Psoas muscle (tissue), 8 donors: ENCODE measurements at places on chromosomes 2 and 18. TPM values are rescaled to one million over a fixed set of nuclear protein-coding genes. Genes with fewer than 3 reads are reported as not detected.

DNA sequence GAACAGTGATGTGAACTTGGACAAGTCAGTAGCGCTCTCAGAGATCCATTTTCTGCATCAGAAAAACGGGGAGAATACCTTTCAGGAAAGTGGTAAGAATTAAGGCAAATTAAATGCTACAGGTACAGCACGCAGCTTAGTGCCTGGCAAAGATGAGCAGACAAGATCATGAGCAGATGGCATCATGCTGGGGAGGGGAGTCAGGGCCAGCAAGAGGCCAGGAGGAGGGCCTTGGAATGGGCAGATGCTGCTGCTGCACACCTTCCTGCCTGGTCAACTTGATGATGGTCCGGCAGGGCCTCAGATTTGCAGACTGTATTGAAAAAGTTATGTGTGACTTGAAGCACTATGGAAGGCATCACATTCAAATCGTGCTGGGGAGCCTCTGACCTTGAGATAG, 72.9 kb downstream of the GALNT14 start:
- no peaks in the 10 kb centered on the region for H3K4me1 ChIP-seq
- no peak overlapping the region for H3K27ac ChIP-seq
- H3K27me3 ChIP-seq, result no peaks in the 10 kb centered on the region
- H3K4me3 ChIP-seq, result no peak overlapping the region

The MPPE1 gene
- polyA plus RNA-seq, result 44.0 TPM

- DNase-seq, result no peak
- H3K4me1 ChIP-seq, result no peaks in the 10 kb centered on the region
- no peak overlapping the region for H3K27ac ChIP-seq
- H3K4me3 ChIP-seq, result no peak overlapping the region
Observed at GRCh38 chr18:43192408-43192807, 76.9 kb upstream of the RIT2 start.

DNA sequence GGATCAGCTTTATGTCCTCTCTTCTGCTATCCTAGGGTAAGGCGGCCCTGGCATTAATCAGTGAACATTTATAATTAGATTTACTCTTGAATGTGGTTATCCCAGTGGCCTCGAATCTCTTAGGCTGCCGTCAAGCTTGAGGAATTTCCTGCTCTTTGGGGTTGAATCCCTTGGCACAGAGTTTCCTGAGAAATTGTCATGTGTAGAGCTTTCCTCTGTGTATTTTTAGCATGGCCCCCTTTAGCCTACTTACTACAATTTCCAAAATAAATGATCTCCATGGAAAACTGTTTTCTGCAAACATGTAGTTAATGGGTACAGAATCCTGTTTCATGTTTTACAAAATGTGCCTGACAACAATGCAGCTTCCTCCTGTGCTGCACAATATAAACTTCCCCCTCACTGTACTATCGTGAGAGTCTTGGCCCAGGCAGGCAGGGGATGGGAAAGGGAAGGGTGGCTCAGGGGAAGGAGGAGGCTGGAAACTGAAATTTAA, 18.1 kb downstream of the NCAPH start:
- no peaks in the 10 kb centered on the region for H3K36me3 ChIP-seq
- H3K4me1 ChIP-seq, result peaks cover 17% of the 10 kb centered on the region

DNA sequence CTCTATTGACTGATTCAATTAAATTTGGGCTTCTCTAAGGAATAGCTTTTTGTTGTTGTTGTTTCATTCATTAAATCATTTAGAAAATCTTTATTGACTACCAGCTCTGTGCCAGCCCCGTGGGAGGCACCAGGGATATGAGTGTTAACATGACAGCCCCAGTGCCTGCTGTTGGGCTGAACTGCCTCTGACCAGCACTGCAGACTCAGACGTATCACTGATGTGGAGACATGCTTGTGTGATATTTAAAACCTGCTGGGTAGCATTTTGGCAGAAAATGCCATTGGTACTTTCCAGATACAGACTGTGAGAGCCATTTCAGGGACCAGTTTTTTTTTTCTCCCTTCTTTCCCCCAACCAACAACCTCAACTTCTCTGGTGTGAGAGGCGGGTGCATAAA, 38.6 kb upstream of the KCNF1 start:
- no peak for DNase-seq
- peaks cover 24% of the 10 kb centered on the region for H3K4me1 ChIP-seq
- no peak overlapping the region for H3K4me3 ChIP-seq
- H3K36me3 ChIP-seq, result no peaks in the 10 kb centered on the region
